ENCODE measurements at places on chromosomes 1 and 21.

DNA sequence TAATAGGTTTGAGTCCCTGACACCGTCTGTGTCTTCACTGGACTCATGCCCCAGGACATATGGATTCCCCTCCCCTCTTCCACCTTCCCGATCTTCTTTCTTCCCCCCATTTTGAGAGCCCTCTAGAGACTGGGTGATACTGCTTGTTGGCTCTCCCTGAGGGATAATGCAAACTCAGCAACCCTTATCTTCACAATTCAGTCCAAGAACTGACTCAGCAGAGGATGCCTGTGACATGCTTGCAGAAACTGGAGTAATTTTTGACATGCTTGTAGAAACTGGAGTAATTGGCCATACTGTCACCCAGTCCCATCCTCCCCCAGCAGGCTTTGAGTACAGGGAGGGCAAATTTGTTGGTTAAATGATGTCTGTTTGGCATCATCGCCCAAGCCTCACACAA, 127.6 kb upstream of the CTTNBP2NL start:
- DNase-seq = no peak

- no peak for DNase-seq
These were observed 44.9 kb downstream of the HHAT start for GRCh38 chr1:210373628-210373877.

GRCh38 chr1:9126511-9126910, 2.4 kb downstream of the GPR157 start:
- DNase-seq = no peak

GRCh38 chr1:41370756-41371420, 9.7 kb downstream of the FOXO6 start:
- DNase-seq = no peak

GRCh38 chr1:28813931-28814465, 2.0 kb downstream of the OPRD1 start:
- no peak for DNase-seq

DNA sequence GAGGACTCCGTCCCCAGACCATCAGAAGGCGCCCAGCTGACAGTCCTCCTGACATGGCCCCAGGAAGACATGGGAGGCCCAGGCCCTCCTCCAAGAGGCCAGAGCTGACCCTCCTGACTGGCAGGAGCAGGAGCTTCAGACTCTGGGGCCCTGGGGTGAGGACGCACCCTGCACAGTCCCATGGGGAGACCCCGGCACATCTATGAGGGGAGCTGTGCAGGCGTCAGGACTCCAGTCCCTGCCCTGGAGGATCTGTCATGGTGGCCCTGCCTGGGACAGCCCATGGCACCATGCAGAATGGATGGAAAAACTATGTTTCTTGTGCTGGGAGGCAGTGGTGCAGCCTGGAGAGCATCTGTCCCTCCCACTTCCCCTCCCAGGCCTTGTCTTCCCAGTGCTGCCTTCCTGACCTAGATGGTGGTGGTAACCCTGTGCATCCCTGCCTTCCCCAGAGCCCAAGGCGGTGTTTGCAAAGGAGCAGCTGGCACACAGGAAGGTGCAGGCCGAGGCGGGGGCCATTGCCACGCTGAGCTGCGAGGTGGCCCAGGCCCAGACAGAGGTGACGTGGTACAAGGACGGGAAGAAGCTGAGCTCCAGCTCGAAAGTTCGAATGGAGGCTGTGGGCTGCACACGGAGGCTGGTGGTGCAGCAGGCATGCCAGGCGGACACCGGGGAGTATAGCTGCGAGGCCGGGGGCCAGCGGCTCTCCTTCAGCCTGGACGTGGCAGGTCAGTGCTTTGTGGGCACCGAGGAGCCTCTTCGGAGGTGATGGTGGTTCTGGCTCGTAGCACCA, 41.9 kb downstream of the OBSCN start:
- DNase-seq = no peak

DNA sequence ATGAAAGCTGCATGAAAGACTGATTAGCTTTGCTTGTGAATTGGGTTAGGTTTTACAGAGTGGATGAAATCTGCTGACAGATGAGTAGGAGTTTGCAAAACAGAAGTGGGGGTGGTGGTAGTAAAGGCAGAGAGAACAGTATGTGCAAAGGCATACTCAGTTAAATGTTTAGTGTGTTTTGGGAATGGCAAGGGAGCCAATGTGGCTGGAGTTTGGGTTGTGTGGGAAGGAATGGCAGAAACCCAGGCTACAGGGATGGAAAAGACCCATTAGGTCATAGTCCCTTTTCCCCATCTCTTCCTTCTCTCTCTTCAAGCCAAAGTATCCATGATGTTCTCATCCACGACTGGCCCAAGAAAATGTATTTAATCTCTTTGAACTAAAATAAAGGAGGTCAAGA, 362.2 kb upstream of the LYPLAL1 start:
- no peak for DNase-seq

DNA sequence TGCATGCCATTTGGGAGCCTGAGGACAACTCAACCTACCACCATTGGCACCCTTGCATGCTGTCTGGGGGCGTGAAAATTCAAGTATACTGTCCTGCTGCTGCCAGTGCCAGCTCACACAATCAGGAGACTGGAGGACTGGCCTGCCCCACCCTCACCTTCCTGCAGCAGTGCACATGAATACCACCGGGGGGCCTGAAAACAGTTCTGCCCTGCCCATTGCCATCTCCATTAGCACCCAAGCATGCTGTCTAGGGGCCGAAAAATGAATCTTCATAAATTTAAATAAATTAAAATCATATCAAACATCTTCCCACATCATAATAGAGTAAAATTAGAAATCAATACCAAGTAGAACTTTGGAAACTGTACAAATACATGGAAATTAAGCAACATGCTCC, 322.1 kb upstream of the TMPRSS15 start:
- no peak for DNase-seq

DNA sequence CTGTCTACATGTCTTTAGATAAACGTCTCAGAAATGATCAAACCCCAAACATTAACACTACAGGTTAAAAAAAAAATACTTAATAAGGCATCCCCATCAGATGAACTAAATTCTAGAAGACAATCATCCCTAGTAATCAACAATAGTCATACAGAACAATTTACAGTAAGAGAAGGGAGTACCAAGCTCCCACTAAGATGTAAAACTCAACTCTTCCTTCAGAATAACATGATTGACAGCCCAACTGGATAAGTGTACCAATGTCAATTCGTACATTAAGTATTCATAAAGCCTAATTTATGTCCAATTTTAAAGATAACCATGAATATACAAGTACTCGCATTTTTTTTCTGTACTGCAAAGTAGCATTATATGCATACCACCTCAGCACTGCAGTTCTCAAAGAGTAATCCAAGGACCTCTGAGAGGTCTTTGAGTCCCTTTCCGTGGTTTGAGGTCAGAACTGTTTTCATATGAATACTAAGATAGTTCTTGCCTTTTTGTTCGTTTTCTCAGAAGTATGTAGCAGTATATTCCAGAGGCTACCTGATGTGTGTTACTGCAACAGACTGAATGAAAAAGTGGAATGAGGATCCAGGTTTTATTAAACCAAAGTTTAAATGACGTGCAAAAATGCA, 6.6 kb downstream of the SCAF4 start:
- DNase-seq = no peak

DNA sequence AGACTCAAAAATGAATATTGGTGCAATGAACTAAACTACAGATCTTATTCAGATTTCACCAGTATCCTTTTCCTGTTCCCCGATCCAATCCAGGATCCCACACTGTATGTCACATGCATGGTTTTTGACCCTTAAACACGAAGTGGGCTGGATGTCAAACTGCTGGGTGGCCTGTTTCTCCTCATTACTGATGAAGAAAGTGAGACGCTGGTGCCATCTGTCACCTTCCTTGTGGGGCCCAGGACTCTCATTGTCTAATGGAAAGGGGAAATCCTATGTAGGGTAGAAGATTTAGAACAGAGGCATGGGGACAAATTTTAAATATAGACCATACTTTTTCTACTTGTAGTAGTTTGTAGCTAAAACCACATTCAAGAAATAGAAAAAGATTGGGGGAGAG, 56.2 kb downstream of the DISC1 start:
- peak; percentile 78 for DNase-seq

DNA sequence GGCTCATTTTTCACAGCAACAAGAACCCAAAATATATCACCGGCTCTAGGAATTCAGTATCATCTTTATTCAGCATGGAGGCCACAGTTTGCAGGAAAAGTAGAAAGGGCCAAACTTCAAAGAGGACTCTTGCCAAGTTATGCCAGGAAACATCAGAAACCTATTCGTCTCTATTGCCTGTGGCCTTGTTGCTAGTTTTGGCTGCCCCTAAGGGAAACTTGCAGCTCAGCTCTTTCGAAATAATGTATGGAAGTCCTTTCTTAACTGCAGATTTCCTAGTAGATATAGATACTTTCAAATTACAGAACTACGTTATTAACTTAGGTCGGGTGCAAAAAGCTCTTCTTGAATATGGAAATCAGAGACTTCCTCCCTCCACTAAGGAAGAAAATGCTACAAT, 4.2 kb upstream of the NENF start:
- DNase-seq = no peak

- no peak for DNase-seq
These were observed 42.2 kb downstream of the OLIG1 start for GRCh38 chr21:33112151-33112550.

DNA sequence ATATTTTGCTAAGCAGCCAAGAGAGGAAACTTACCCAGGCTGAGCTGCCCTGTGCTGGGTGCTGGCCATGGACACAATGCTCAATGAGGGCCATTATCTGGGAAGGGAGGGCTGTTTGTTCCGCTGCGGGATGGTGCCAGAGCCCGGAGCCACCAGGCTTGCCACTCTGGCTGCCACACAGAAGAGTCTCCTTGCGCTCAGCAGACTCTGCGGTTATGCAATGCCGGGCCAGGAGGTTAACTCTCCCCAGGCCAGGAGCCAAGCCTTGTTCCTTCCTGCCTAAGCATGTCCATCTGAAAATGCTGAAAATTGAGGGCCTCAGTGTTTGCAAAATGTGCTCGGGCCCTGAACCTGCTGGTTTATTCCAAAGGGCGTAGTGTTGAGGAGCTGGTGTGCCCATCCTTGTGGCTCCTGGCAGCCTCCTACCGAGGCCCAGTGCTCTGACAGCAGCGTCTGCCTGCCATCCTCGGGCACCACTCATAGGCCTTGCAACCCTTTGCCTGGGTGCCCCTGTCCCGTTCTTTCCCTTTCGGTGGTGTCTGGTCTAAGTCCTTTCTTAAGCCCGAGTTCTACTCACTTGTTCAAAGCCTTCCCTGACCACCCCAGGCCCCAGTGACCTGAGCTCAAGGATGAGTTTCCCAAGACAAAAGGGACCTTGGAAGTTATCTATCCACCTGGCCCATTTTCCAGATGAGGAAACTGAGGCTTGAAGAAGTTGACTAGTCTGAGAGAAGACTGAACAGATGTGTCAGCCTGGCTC, 133.8 kb upstream of the EDN2 start:
- no peak for DNase-seq

- peak; percentile 30 for DNase-seq
These were observed 55.2 kb downstream of the IRF2BP2 start for GRCh38 chr1:234554698-234555311.

GRCh38 chr1:172356620-172357019, 63.9 kb upstream of the C1orf105 start:
- DNase-seq = no peak

GRCh38 chr1:31238986-31239613, 587 bp downstream of the NKAIN1 start:
- DNase-seq = peak; percentile 60

GRCh38 chr1:107526524-107527198, 385.8 kb downstream of the NTNG1 start:
- no peak for DNase-seq

- no peak for DNase-seq
These were observed 592 bp downstream of the CRCT1 start for GRCh38 chr1:152514715-152515433.

GRCh38 chr1:74586253-74586897, 74.0 kb upstream of the LRRC53 start:
- DNase-seq = no peak

- DNase-seq = peak; percentile 47
These were observed 20.4 kb upstream of the UBXN10 start for GRCh38 chr1:20165522-20165951.

GRCh38 chr1:171075041-171075440, 15.7 kb upstream of the FMO3 start:
- DNase-seq = no peak

GRCh38 chr1:165402517-165403111, 42.3 kb downstream of the RXRG start:
- no peak for DNase-seq

GRCh38 chr1:47558601-47559593, 121.1 kb downstream of the FOXD2 start:
- DNase-seq = peak; percentile 6

DNA sequence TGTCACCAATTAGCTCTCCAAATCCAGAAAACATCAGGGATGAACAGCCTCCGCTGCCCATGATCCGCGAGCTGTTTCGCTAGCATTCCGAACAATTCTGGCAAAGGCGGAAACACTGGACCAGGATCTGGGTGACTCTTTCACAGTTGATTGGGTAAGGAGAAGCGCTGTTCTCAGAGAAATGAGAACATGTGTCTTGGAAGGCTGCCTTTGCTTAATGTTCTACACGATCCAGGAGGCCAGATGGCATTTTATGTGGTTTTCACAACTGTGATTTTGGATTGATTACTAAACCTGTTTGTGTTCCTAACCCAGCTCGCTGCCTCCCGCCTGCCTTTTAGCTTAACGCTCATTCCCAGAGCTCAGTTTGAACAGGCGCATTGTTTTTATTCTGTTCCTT, 144.0 kb downstream of the KIF26B start:
- peak; percentile 97 for DNase-seq

- peak; percentile 77 for DNase-seq
These were observed 3.3 kb upstream of the IRF2BP2 start for GRCh38 chr1:234613128-234613875.

- no peak for DNase-seq
These were observed 69.8 kb upstream of the DNAH14 start for GRCh38 chr1:224859651-224860050.

- DNase-seq = peak; percentile 44
These were observed 11.3 kb upstream of the BMP8B start for GRCh38 chr1:39799770-39800470.

- DNase-seq = no peak
These were observed 168.2 kb downstream of the RASAL2 start for GRCh38 chr1:178262120-178262500.

GRCh38 chr1:99532276-99532580, 113.7 kb upstream of the PALMD start:
- no peak for DNase-seq

DNA sequence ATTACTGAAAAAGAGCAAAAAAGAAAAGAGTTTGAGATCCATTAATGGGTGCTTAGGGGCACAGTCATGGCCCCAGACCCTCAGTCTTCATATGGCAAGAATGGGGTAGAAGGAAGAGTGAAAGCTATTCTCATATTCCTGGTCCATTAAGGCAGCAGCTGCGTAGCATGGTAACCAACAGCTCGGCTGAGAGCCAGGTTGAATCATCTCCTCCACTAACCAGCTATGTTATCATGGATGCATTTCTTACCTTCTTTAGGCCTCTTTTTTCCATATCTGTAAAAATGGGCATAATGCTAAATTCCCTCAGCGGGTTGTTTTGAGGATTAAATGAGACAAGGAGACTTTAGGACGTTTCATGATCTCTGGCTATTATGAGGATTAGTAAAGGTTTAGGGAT, 15.0 kb upstream of the SARS1 start:
- DNase-seq = no peak

- peak; percentile 54 for DNase-seq
These were observed 75.0 kb downstream of the ATP6V1G3 start for GRCh38 chr1:198465201-198466144.

All from NCI-H2171 treated with DMSO at 0.1 percent for 48 hours (cell line).